Transverse colon (tissue), 4 donors: ENCODE measurements at places on chromosomes 4 and X.
A peak's percentile ranks its signal among the peaks of the same experiment; 100 is the strongest.

DNA sequence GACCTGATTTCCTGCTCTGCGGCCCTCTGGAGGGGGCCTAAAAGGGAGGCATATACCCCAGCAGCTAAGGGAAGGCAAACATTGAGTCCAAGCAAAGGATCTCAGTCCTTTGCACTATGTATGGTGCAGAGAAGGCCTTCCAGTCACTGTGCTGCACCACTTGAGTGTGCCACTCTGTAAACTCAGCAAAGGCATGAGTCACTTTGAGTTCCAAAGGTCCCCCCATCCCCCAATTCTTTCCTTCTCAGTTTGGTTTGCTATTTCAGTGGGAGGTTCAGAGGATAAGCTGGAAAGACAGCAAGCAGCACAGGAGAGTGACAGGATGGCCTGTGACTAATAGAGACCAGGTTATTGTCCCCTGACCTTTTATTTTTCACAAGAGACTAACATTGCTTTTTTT, 131.3 kb downstream of the FHDC1 start:
- peak; percentile 34 for DNase-seq

DNA sequence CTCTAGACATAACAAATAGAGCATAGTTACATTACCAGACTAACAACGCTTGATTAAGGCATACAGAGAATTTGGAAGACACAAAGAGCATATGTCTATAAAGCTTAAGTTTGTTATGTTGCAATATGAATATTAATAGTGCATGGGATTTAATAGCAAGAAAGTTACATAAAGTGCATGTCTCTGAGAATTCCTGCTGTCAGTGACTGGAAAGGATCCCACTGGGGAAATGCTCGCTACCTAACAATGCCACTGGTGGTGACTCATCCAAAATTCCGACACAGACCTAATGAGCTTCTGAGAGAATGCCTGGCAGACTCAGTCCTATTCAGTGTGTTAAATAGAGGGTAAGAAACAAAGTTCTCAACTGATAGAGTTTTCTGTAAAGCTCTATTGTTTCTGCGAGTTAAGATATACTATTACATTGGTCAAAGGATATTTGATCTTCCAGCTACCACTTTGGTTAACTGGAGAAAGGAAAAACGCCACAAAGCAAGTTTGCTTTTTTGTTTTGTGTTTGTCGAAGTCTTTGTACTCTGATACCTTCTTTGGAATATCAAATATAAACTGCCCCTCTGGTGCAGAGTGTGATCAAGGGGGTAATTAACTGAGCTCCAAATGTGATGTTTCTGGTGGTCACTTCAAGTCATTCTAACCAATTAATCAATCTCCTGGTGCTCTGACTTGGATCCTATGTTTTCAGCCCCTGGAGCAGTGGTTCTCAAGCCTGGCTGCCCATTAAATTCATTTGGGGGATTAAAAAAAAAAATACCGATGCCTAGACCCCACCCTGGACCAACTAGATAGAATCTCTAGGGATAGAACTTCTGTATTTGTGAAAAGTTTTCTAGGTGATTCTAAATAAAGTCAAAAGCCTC, 107.9 kb downstream of the PALLD start:
- DNase-seq = no peak

DNA sequence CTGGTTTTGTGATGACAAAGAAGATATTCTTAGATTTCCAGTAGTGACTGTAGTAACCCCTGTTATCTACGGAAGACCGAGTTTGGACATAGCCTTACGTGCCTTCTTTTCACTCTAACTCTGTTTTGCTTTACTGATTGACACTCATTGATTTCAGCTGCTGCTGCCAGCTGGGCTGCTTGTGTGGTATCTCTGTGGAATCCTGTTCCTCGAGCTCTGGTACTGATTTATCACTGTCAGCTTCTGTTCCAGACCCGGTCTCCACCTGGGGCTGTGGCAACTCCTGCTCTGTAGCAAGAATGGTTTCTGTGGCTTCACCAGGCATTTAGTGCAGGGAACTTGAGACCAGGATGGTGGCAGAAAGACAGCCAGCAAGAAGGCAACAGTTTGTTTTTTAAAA, 24.6 kb upstream of the LAP3 start:
- no peak for DNase-seq

GRCh38 chrX:68049466-68049865, 383.8 kb downstream of the OPHN1 start:
- DNase-seq = no peak

DNA sequence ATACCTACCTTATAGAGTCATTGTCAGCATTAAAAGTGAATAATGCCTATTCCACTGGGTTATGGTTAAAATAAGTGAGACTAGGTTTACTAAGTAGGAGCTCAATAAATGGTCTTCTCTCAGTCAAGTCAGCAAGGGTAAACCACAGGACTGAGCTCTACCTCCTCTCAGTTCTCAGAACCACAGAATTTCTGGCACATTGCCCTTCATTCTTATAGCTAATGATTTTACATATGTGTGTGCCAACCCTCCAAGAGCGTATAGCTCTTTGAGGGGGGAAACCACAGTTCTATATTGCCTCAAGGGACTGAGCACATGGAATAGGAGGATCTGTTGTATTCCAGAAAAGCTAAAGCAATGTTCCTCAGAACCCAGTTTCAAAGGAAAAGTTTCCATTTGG, 124.8 kb downstream of the ATG4A start:
- DNase-seq = no peak

- DNase-seq = no peak
Observed at GRCh38 chrX:152892999-152893891, 4.6 kb upstream of the ZNF185 start.

- no peak for DNase-seq
Observed at GRCh38 chr4:67343199-67343598, 202.1 kb downstream of the CENPC start.

DNA sequence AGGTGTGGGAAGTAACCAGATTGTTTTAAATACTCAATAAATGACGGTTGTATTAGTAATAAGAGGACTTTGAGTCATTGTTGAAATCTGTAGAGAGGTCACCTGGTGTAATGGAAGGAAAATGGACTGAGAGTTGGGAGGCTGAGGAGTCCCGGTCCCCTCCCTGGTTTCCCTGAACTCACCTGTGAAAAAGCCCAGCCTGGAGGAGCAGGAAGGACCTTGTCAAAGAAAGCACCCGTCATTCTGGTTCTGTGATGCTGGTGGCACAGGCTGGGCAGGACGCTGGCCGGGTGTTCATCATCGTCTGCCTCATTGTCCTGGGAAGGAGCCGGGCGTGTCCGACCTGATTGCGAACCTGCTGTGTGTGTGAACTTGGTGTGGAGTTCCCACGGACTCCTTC, 70.8 kb downstream of the SORCS2 start:
- DNase-seq = no peak

- no peak for DNase-seq
Observed at GRCh38 chr4:87971866-87972265, 3.6 kb upstream of the SPP1 start.

DNA sequence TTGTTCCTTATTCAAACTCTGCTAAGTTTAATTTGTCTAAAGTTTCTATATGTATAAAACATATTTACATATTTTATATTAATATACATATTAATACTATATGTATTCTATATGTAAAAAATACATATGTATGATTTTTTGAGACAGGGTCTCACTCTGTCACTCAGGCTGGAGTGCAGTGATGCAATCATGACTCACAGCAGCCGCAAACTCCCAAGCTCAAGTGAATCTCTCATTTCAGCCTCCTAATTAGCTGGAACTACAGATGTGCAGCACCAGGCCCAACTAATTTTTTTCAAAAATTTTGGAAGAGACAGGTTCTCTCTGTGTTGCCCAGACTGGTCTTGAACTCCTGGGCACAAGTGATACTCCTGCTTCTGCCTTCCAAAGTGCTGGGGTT, 684.9 kb downstream of the TRAM1L1 start:
- no peak for DNase-seq

DNA sequence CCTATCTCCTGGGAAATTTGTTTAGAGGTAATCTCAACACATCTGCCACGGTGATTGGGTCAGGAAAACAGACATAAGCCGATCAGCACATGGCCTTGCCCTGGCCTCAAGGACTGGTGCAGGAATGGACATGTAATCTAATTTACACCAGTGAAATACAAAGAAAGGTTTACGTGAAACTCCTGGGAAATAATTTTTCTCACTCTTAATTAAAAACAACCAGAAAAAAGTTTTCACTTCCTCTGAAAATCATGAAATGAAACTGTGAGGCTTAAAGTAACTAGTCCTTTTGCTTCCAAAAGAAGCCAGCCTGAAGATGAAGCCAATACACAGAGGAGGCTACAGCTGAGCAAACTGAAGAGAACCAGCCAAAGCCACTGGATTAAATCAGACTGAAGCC, 154.1 kb upstream of the FAM241A start:
- no peak for DNase-seq

GRCh38 chrX:150486011-150486410, 82.4 kb upstream of the MTM1 start:
- peak; percentile 50 for DNase-seq

GRCh38 chr4:36747277-36748129, 466.1 kb downstream of the DTHD1 start:
- no peak for DNase-seq

- no peak for DNase-seq
Observed at GRCh38 chr4:81723019-81723884, 251.5 kb upstream of the RASGEF1B start.

GRCh38 chr4:1786544-1787362, 6.3 kb upstream of the FGFR3 start:
- no peak for DNase-seq

DNA sequence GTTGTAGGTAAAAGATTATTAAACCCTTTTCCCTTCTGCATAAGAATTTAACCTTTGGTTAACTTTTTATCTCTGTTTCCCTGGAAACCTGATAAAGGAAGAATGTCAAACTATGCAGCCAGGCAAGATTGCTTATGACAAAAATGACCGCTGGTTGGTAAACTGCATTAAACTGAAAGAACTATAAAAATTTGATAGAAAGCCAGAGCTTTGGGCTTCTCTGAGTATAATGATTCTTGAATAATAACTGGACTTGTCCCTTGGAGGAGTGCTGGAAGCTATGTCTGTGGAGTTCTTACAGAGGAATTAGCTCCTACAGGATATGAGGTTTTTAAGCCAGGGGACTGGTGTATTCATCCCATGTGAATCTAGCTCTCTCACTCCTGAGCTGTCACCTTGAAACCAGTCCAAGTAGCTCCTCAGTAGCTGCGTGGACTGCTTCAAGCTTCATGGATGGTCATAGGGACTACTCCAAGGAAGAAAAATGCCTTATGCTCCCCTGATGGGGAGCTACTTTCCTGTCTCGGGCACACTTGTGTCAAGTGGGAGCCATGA, 52.0 kb downstream of the RASL11B start:
- no peak for DNase-seq

GRCh38 chrX:151734446-151734845, at the start of gene CNGA2:
CNGA2 (plus strand) TSS chrX:151734746; CDS start chrX:151738484, 3,738 bp downstream.
- DNase-seq = no peak

DNA sequence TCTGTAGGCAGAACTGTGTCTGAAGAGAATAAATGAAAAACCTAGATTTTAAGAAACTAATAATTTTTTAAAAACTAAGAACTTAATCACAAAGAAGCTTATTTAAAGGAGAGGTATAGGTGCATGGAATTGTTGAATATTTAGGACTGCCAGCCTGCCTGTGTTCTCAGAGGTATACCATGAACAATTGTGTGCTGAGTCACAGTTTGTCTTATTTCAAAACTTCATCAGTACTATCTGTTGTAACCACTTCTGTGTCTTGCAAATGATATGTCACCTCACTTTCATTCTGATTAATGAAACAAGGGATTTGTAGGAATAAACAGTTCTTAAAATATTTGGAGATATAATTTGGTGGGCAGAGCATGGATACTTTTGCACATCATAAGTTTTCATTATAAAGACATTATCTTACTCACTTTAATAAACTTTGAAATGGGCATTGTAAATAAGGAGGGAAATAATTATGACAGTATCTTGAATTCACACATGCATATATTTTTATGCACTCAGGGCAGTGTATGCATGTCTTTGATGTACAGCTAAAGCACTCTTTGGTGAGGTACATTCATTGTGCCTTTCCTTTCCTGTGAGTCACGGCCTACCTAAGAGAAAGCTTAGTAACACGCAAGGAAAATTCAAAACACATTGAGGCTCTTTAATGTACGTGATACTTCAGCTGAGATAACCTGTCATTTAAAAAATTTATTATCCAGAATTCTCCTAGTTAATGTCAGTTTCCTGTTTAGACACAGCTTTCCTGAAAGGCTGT, 31.7 kb downstream of the STOX2 start:
- no peak for DNase-seq

DNA sequence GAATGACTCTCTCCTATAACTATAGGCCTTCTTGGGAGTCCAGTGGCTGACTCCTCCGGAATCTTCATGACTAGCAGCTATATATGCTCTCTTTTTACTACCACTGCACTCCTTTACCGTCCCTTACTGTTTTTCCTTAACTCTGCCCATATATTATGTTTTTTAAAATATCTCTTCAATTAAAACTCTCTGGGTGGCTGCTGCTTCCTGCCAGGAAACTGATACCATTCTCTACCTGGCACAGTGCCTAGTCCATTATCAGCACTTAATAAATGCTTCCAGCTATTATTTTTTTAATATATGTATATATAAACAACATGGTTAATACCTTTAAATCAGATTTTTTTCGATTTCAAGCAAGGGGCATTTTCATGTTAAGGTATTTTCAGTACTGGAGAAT, 136.6 kb upstream of the FAM47B start:
- no peak for DNase-seq

DNA sequence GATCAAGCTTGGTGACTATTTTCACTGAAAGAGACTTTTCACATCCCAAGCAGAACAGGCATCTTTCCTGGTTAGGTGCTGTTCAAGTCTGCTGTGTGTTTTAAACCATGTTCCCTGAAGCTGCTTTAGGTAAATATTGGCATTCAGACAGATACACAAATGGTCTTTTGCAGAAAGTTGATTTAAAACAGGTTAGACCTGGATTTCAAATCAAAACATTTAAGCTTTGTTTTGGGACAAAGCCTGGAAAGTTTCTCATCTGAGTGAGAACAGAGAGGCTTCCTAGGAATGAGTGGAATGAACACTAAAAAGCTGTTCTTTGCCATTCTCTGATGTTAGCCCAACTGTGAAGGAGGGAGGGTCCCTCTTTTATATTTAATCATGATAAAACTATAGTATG, 10.1 kb downstream of the ANXA3 start:
- DNase-seq = no peak

DNA sequence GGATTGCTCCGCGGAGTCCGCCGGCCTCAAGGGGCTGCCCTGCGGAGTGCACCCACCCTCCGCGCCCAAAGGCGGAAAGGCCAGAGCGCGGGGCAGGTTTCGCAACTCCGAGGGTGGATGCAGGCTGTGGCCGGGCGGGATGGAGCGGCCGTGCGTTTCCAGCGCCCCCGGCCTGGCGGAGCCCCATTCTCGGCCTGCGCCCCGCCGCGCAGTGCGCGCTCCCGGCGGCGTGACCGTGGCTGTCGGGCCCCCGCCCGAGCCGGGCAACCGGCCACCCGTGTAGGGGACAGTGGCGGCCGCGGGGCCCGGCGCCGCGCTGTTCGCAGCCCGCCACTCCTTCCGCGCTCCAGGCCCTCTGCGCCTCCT, 331 bp downstream of the SETD7 start:
- DNase-seq = peak; percentile 49
